ENCODE measurements at places on chromosomes 3 and 15.
A peak's percentile ranks its signal among the peaks of the same experiment; 100 is the strongest.

GRCh38 chr3:31002730-31003129 is 108.3 kb upstream of the GADL1 start:
- DNase-seq, result no peak

- no peak for DNase-seq
These were observed 102.0 kb downstream of the LMLN start for GRCh38 chr3:198062068-198062465.

DNA sequence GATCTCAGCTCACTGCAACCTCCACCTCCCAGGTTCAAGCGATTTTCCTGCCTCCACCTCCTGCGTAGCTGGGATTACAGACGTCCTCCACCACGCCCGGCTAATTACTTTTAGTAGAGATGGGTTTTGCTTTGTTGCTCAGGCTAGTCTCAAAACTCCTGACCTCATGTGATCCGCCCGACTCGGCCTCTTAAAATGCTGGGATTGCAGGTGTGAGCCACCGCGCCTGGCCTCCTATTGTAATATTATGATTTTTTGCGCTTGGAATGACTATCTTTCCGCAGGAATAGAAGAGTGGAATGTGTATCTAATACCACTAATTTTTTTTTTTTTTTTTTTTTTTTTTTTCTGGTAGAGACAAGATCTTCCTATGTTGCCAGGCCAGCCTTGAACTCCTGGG is 1.8 kb downstream of the ARL8B start:
- no peak for DNase-seq

- no peak for DNase-seq
These were observed 252.8 kb downstream of the ZIC1 start for GRCh38 chr3:147661916-147662315.

DNA sequence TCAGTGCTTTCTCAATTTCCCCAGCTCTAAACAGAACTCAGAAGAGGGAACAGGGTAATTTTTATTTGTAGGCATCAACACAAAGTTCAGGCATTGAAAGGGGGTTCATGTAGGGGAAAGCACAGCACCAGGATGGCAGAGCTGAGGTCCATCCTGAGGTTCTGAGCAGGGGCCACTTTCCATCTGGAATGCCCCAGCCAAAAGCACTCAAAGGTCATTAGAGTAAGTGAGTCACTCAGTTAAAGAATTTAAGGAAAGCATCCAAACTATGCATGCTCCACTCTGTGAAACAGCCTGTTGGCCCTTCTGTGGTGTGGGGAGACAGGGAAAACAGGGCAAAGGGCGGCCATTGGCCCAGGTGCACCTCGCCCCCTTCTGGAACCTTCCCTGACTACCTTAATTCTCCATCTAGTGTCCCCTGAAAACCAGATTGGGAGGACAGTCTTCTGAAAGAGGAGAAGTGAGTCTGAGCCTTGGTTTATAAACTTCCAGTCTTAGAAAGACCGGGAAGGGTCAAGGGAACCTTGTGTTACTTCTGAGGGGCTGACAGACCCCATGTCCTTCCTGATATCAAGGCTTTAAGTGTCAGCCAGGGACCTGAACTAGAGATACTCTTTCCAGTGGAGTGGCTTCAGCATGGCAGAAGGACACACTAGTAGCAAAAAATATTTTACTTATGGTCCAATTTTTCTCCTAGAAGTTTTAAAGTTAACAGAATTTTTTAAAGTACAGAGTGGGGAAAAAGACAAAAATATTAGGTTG is 133.3 kb downstream of the MYLK start:
- DNase-seq, result peak; percentile 52

DNA sequence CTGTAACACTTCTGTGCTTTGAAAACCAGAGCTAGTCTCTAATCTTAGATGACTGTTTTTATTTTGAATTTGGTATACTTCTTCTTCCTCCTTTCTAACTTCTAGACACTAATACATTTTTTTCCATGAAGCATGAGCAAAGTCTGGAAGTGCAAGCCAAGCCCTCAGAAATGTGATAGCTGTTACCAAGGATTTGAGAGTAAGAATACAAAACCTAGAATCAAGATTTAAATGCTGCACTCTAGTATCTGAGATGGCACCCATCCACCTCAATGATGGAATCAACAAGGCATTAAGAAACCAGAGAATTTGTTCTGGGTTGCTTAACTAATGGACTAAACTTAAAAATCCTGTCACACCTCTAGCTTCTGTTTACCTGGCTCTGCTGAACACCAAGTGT is 9.2 kb downstream of the FEZF2 start:
- DNase-seq, result no peak

DNA sequence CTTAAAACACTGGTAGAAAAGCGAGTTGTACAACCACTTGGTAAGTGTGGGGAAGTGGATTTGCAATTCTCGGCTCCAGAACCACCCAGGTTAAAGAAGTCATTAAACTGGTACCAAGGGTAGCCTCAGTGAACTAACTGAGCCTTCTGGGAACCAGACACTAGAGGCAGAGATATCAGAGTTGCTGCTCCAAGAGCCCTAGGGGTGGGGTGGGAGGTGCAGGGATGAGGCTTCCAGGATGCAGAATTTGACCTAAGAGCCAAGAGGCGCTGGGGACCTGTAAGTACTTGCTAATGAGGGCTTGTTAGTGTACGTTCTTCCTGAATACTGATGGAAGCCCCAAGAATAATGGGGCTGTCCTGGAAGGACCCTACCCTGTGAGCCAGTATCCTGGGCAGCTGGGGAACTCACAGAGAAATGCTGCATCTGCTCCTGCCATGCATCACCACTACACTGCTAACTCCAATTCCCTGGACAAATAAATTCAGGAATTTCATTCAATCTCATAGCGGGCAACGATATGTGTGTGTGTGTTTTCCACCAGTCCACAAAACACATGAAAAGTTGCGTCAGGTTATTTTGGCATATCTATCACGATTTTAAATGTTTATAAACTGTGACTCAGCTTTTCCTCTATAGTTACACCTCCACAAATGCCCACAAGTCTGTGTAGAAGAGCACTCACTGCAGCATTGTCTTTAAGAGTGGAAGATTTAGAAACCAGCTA is 23.8 kb downstream of the STIMATE start:
- DNase-seq, result no peak

- no peak for DNase-seq
These were observed 20.7 kb upstream of the LRRC2 start for GRCh38 chr3:46586738-46587246.

- DNase-seq, result no peak
These were observed 687.0 kb downstream of the VGLL3 start for GRCh38 chr3:86303935-86304334.

GRCh38 chr3:194928227-194928626 is 242.5 kb downstream of the FAM43A start:
- DNase-seq, result no peak

- no peak for DNase-seq
These were observed 56.4 kb downstream of the CGGBP1 start for GRCh38 chr3:88002448-88002847.

DNA sequence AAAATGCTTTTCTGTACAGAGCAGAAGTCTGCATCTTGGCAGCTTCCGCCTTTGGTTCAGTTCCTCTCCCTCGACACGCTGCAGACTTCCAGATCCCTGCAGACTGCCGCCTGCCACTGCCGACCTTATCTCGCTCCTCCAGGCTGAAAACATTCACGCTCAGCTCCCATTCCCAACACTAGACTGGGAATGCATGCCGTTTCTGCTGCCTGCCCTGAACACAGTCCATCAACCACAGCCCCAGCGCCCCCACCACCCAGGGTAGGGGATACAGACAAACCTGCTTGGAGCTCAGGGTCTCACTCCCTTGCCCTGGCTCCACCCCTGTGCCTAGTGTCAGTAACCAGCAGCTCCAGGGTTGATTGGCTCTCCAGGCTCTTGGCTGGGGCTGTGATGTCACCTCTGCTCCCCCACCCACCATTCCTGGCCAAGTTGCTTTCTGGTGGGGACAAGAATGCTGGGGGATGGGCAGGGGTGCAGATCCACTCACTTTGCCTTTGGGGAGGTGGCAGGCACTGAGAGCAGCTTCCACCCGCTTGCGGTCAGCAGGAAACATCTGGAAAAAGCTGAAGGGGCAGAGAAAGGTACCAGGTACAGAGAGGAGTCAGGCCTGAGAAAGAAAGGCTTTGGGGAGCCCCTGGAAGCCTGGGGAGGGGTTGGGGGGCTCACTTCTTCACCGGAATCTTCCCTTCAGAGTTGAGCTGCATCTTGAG is 6.1 kb downstream of the PLCB2 start:
- no peak for DNase-seq

- DNase-seq, result no peak
These were observed 171.2 kb downstream of the APBA2 start for GRCh38 chr15:29056839-29057450.

DNA sequence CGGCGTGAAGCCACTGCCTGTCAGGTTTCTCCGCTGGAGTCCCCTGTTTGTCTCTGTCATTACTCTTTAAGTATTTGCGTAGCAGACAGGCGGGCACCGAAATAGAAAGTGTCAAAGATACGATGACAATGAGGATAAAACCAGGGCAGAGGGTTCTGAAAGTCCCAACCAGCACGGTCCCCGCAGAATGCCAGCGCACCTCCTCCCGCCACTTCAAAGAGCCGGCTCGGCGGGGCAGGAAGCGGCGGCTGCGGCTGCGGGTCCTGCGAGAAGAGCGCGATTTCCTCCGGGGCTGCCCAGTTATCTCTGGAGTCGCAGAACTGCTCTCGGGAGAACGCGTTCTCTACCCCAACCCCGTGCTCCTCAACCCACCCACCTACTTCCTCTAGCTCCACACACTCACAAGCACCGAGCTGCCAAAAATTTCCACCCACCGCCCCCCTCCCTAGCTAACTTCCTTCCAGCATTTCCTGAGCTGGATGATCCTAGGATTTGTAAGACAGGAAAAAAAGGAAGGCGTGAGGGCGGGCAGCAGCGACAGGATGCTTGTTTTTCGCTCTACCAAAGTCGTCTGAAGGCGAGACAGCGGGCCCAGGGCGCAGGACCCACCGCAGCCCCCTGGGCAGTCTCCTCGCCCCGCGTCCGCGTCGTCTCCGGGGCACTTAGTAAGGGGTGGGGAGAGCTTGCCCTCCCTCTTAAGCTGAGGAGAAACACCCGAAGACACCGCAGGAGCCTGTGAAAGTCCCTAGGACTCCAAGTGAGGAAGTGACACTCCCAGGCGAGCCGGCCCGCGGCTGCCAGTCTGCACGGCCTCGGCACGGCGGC is at the start of gene ARHGAP31:
TSS of gene ARHGAP31 (plus strand) at position 513 of the 825 bp plus-strand sequence. CDS start 522 bp downstream, outside the sequence.
- DNase-seq, result peak; percentile 54

DNA sequence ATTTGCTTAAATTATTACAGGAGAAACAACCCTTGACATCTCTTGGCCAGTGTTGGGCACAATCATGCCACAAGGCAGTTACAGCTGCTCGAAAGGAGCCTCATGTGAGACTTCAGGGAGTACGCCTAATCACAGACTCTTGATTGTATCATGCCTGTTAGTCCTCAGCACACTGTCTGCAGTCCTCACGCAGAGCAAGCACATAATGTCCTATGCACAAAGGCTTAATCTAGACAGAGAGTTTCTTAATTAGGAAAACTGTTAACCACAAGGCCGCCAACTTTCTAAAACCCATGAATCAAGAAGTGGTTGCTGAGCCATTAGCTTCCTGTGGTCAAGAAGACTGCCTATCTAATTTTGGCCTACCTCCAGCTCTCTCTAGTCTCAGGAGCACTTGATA is 172.0 kb downstream of the UNC13C start:
- DNase-seq, result no peak

DNA sequence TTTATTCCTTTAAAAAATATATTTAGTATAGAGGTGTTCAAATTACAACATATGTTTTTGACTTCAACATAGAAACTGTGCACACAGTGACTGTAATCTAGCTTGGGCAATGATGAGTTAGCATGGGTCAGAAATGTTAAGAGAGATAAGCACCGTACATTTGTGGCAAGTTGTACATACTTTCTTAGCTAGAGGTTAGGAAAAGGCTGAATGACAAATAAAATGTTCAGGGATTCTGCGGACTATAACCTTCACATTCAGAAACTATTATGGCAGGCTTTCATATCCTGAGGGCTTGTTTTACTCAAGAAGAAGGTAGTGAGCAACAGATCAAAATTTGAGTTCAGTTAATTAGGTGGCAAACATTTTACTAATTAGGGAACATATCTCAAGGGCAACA is 379.7 kb upstream of the EPHA6 start:
- no peak for DNase-seq

DNA sequence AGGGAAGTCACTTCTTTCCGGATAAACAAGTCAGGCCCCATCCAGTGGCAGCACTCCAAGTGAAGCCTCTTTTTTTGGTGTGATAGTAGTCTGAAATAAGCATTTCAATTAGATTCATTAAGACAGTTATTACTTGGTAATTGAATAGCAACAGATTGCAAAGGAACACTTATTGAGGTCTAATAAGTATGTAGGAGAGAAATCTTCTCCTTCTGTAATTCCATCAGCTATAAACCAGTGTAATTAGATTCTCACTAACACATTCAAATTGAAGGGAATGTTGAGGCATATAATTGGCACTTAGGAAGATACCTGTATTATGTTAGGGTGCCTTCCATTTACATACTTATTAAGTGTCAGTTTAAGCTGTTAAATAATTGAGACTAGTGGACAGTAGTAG is 73.9 kb downstream of the SEMA6D start:
- DNase-seq, result no peak

DNA sequence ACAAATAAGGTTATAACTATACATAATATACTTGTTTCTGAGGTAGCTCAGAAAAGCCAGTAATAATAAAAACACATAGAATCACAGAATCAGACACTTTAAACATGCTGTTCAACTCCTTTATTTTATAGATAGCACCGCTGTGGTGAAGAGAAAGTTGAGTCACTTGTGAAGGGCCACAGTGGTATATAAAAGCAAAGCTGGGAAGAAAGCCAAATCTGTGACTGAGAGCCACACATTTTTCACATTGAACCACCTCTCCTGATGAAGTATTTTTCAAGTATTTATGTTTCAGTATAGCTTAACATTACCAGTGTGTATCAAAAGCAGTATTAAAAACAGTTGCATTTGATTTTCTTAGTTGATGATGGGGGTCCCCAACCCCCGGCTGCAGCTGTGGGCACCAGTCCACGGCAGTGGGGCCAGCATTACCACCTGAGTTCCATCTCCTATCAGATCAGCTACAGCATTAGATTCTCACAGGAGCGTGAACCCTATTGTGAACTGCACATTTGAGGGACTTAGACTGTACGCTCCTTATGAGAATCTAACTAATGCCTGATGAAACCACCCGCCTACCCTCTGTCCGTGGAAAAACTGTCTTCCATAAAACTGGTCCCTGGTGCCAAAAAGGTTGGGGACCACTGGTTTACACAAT is 46.2 kb downstream of the TBL1XR1 start:
- DNase-seq, result peak; percentile 40

- peak; percentile 51 for DNase-seq
These were observed 17.4 kb downstream of the H1-8 start for GRCh38 chr3:129560269-129560787.
